ENCODE measurements at places on chromosomes 2 and 18.

DNA sequence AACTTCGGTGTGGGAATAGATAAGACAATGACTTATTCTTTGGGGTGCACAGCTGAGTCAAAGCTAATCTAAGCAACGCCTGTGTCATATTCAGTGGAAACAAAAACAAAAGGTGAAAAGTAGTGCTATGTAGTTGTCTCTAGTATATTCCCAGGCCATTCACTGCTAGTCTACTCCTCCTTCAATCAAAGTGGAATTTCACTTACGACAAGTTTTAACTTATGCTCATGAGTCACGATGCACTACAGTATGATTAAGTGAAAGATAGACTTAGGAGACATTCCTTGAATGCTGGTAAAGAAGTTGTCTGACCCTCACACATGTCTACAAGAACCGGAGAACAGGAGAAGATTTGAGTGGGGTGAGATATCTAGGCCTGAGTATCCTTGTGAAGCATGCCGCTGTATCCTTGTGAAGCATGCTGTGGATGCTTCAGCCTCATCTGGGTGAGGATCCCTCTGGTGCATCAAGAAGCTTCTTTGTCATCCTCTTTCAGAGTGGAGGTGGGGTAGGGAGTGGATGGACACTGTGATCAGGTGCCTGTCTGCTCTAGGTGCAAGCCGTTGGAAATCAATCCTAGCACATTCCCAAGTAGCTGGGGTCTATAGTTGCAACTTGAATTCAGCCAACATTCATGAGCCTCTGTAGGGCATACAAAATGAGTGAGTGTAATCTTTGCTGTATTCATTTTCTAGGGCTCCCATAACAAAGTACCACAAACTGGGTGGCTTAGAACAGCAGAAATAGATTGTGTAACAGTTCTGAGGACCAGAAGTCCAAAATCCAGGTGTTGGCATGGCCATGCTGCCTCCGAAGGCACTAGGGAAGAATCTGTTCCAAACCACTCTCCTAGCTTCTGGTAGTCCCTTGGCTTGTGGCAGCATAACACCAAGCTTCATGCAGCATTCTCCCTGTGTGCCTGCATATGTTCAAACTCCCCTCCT is 173.5 kb upstream of the FN1 start:
- DNase-seq: no peak

- no peak for DNase-seq
Observed at GRCh38 chr18:58393295-58393694, 235.6 kb downstream of the ALPK2 start.

GRCh38 chr2:226115832-226116200 is 683.8 kb downstream of the IRS1 start:
- DNase-seq: no peak

- no peak for DNase-seq
Observed at GRCh38 chr18:67525328-67526099, 9.0 kb upstream of the DSEL start.

DNA sequence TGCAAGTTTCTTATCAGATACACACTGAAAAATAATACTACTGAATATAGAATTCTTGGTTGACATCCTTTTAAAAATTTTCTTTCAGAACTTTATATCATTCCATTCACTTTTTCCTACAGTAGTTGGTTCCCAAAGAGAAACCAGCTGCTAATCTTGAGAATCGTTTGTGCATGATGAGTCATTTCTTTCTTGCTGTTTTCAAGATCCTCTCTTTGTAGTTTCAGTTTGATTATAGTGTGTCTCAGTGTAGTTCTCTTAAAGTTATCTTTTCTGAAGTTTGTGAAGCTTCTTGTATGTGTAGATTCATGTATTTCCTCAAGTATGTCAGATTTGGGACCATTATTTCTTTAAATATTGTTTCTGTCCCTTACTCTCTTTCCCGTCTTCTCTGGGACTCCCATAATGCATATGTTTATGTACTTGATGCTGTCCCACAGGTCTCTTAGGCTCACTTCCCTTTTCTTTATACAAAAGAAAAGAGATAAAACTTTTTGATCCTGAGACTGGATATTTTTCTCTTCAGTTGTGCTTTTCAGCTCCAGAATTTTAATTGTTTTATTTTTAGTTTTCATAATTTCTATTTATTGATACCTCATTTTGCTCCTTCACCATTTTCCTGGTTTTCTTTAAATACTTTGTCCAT is 801.0 kb downstream of the TDRD15 start:
- peak; percentile 1 for DNase-seq

DNA sequence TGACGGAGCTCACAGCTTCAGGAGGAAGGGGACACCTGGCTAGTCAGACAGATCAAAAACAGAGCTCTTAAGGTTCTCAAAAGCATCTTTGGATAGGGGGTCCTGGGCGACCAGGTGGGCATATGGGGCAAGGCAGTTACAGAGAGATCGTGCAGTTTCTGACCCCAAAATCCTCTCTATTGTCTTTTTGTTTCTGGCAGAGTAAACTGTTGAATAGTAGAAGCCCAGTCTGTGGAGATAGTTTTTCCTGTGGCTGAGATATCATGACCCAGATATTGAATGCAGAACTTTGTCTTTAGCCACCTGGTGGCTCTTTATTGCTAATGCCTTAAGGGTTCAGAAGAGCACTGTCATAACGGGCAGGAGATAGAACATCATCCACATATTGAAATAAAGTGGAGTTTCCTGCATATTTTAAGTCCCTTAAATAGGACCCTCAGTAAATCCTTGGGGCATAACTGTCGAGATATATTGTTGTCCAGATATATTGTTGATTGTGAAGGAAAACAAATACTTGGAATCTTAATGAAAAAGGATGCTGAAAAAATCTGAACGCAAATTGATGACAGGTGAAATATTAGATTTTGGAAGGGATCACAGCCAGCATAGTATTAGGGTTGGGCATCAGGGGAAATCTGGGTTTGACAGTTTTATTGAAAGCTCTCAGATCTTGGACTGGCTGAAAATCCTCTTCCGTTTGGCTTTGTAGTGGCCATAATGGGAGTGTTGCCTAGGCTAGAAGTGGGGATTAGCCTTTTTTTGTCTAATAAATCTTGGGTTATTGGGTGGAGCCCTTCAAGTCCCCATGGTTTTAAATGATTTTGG is 14.1 kb upstream of the ZDBF2 start:
- DNase-seq: no peak

DNA sequence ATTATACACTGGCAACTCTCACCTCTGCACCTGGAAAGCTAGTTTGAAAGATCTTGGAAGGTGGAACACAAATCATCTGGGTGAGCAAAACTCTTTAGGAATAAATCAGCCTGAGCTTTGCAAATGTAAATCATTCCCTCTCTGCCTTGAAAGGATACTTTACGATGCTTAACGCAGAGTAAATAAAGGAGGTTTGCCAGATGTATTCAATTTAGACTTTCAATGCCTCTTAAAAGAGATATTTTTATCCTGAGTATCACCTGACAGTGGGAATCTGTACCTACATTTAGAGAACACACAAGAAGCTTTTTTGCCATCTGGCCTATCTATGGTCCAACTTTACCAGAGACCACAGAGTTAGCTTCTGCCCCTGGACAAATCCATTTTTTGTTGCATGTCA is 983.2 kb upstream of the CDH2 start:
- DNase-seq: no peak

DNA sequence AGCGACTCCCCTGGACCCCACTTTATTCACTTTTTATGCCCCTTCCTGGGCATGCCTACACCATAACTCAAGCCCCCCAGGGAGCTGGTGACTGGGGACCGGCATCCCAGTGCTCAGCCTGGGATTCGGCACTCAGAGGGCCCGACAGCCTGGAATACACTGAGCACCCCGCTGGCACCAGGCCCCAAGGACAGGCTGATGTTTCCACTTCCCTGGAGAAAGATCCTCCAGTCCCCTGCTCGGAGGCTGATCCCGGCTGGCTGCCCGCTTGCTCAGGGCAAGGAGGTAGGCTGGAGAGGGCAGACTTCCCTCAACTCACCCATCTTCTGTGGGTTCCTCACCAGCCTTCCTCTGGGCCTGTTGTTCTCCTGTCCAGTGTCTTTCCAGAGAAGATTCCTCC is 36.6 kb downstream of the ODC1 start:
- no peak for DNase-seq

GRCh38 chr18:25244170-25244569 is 107.8 kb downstream of the ZNF521 start:
- DNase-seq: no peak

DNA sequence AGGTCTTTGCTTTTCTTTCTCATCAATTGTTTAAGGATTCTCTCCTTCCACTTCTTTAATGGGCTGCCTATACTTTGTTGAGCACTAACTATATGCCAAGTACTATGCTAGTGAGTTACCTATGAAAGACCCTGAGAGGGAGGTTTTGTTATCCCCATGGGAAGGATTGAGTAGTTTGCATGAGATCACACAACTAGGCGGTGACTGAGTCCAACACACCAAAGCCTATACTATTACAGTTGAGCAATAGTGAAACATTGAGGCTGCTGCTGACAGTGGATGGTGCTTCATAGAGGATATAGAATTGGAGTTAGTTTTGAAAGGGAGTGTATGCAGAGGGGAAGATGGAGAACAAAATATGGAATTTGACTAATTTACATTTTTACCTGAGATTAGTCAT is 15.8 kb downstream of the NABP1 start:
- no peak for DNase-seq

- no peak for DNase-seq
Observed at GRCh38 chr18:56458770-56459712, 179.4 kb downstream of the TXNL1 start.

DNA sequence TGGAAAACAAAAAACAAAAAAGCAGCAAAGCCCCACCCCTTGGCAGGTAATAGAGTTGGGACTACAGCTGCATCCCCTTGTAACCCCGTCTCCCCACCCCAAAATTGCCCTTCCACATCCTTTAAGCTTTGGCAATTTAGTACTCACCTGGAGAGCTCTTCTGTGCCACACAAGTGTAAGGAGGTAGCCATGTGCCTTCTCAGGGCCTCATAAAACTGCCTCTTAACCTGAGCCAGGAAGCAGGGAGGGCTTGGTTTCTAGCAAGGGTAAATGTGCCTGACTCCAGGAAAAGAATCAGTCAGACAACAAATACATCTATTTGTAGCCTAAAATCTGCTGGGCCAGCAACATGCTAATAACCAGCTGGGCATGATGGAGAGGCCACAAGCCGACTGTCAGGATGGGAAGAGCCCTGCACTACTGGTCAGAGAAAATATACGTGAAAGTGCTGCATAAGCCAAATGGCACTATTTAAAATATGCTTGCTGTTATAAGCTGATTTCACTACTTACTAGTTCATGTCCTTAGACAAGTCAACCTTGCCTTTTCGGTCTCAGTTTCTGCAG is 46.3 kb downstream of the NOP58 start:
- DNase-seq: no peak

GRCh38 chr2:172586245-172586891 is 30.5 kb downstream of the PDK1 start:
- DNase-seq: no peak

- no peak for DNase-seq
Observed at GRCh38 chr2:98580656-98581284, 27.5 kb downstream of the COA5 start.

DNA sequence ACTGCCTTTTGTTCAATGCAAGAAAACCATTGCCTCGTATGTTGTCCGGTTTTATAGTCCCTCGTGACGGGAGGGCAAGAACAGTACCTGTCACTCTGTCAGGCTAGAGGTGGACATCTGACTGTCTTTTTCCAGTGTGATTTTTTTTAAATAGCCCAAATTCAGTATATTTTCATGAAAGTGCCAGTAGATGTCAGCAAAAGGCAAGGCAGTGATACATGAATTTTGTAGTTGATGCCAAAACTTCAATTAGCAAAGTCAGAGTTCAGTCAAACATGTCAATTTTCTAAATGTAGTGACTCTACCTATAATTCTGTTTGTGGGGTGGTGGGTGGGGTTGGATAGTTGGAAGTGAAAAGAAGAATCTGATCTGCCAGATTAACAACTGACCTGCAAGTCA is 296.0 kb upstream of the MC4R start:
- DNase-seq: no peak

- DNase-seq: no peak
Observed at GRCh38 chr2:201854841-201855240, 48.5 kb downstream of the CDK15 start.

- DNase-seq: no peak
Observed at GRCh38 chr18:11842562-11842961, 8.7 kb upstream of the CHMP1B start.

GRCh38 chr2:98832172-98832571 is 101.2 kb upstream of the MGAT4A start:
- DNase-seq: no peak

DNA sequence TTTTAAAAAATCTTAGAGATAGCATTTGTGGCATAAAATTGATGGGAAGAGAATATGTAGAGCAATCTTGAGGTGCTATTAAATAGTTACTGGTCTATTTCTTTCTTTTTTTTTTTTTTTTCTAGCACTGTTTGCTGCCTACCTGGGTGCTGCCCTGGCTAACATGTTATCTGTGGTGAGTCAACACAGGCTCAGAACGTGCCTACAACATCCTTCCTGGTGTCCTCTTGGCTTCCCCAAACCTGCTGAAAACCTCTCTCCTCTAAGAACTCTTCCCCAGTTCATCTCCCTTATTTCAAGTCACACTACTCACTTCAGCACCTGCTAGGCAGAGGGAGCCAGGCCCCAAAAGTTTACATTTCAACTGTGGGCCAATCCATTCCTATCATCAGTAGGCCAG is 45.1 kb upstream of the SLC14A1 start:
- DNase-seq: no peak

DNA sequence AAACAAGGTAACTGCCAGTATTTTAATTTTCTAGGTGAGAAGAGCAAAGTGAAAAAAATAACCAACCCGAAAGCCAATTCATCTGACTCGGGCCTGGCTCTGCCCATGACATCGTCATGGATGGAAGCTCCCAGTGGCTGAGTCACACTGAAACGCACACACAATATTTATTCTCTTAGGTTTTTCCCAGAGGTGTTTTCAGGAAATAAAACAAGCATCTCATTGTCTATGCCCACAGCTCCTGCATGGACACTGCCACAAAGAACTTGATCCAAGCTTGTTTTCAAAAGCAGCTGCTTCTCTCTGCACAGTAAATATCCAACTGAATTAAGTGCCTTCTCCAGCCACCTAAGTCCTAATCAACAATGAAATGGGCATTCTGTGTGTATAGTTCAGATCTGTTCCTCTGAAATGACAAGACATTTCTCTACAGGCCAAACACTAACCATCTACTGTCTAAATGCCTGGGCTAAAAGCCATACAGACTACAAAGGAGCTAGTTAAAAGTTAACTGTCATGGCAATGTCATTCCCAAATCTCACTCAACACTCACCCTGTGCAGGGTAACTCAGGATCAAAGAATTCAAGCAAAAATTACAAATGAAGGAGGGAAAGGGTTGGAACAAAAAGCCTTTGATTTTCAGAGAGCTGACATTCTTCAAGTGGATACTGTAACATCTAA is 62.9 kb downstream of the RPL31 start:
- DNase-seq: no peak

DNA sequence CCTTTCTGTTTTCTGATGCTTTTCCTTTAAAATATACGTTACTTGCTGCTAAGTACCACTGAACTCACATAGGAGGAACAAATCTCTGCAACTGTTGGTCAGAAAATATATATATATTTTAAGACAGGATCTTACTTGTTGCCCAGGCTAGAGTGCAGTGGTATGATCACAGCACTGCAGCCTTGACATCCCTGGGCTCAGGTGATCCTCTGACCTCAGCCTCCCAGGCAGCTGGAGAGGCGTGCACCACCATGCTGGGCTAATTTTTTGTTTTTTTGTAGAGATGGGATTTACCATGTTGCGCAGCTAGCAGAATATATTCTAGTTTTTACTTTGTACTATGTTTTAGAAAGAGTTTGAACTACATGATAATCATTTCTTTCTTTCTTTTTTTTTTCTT is 51.5 kb downstream of the EHBP1 start:
- DNase-seq: no peak

GRCh38 chr2:182240862-182241371 is 185.9 kb downstream of the PDE1A start:
- DNase-seq: peak; percentile 27

- DNase-seq: no peak
Observed at GRCh38 chr2:139925903-139926302, 1145.7 kb upstream of the NXPH2 start.
